Esophagus muscularis mucosa (tissue), 4 donors: ENCODE measurements at places on chromosomes 16 and 17. TPM values are rescaled to one million over a fixed set of nuclear protein-coding genes. Genes with fewer than 3 reads are reported as not detected.

KRTAP3-1 gene
- not detected for total RNA-seq

NLRC5 gene
- total RNA-seq: 16.2 TPM

C16orf46 gene
- not detected for total RNA-seq

KLHL10 gene
- total RNA-seq: 2.8 TPM

MYH3 gene
- total RNA-seq: 0.83 TPM

DNA sequence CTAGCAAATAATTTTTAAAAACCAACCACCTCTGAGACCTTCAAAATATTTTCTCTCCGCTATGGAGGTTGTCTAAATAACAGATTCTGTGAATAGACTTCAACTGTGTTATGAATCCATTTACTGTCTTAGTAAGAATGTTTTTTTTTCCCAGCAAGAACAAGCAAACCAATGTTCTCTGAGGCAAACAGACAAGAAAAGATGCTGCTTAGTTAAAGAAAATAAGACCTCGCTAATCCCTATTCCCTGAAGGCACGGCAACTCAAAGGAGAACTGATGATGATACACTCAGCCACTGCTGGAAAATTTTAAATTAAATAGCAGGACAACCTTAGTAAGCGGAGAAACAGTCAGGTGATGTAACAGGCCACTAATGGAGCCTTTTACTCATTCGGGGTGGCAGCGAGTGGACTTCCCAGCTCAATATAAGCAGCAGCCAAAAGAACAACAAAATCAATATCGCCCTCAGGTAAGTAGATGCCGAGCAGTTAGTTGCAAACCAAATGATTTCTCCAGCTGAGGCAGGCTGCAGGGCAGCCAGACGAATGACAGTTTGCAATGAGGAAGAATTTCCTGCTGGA, 81.8 kb downstream of the CPPED1 start:
- no peak overlapping the region for H3K4me3 ChIP-seq
- H3K27ac ChIP-seq: no peak overlapping the region
- no peaks in the 10 kb centered on the region for H3K4me1 ChIP-seq
- H3K36me3 ChIP-seq: no peaks in the 10 kb centered on the region
- H3K27me3 ChIP-seq: no peaks in the 10 kb centered on the region

GRCh38 chr16:66961914-66962313, 848 bp downstream of the CES3 start:
- H3K4me3 ChIP-seq: no peak overlapping the region
- H3K36me3 ChIP-seq: no peaks in the 10 kb centered on the region
- H3K27ac ChIP-seq: no peak overlapping the region
- DNase-seq: no peak
- H3K4me1 ChIP-seq: no peaks in the 10 kb centered on the region

GRCh38 chr17:55757659-55758058, 6.8 kb downstream of the PCTP start:
- no peak overlapping the region for H3K4me3 ChIP-seq
- peaks cover 25% of the 10 kb centered on the region for H3K4me1 ChIP-seq
- no peaks in the 10 kb centered on the region for H3K27me3 ChIP-seq
- H3K36me3 ChIP-seq: peaks cover 7% of the 10 kb centered on the region

DNA sequence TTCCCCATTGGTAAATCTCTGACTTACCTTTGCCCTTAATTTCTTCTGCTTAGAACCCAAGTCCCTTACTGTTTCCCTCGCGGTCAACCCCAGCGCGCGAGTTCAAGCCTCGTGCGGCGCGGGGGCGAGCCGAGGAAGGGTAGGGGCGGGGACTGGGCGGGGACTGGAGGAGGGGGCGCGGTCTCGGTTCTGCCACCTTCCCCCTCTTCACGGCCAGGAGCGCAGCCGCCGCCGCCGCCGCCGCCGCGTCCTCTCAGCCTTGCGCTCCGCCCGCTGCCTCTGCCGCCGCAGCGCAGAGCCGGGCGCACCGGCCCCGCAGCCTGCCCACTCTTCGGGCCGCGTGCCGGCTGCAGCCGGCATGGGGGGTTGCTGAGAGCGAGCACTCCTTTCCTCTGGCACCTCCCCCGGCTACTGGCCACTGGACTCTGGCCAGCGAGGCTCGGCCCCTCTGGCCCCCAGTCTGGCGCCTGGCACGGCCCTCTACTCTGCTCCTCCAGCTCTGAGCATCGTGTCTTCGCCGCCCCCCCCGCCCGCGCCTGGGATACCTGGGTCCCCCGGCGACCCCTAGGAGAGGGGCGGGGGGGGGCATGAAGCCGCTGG, at the start of gene RAPGEFL1:
Gene RAPGEFL1 (plus strand): TSS at position 196 of the 600 bp plus-strand sequence. CDS start 392 bp downstream, at position 588.
- peak; percentile 94 for DNase-seq
- H3K27ac ChIP-seq: peak within 1 kb of the TSS; percentile 40
- no peaks in the 10 kb centered on the region for H3K27me3 ChIP-seq
- H3K4me3 ChIP-seq: peak within 1 kb of the TSS; percentile 62
- peaks cover 25% of the 10 kb centered on the region for H3K4me1 ChIP-seq

DNA sequence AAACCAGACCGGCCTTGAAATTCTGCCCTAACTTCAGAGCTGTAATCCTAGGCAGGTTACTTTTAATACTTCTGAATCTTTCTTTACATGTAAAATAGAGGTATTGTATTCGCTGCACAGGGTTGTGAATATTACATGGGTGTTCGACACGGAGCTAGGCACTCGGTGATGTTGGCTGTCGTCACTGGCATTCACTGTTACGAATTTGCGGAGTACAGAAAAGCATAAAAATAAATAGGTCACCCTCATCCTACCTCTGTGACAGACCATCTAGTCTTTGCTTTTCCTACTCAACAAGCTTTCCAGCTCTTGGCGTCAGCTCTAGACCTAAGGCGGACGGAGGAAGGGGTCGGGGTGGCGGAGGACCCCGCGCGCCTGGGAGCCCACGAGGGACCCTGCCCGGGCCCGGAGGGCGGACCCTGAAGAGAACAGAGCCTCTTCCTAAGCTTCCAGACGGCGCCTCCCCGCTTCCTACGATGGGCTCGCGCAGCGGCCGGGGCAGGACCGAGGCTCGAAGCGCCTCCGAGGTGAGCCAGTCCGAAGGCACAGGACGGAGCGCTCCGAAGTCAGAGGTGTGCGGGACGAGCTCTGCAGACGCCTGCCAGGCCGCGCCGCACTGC, 879 bp upstream of the SPG7 start:
- peak overlapping the region; percentile 88 for H3K4me3 ChIP-seq
- no peak for DNase-seq
- H3K4me1 ChIP-seq: peaks cover 46% of the 10 kb centered on the region
- H3K27ac ChIP-seq: peak overlapping the region; percentile 90

- DNase-seq: no peak
- no peak overlapping the region for H3K4me3 ChIP-seq
- peaks cover 32% of the 10 kb centered on the region for H3K36me3 ChIP-seq
- peaks cover 8% of the 10 kb centered on the region for H3K4me1 ChIP-seq
- no peak overlapping the region for H3K27ac ChIP-seq
Observed at GRCh38 chr17:46024590-46024989, 25.5 kb downstream of the STH start.

GRCh38 chr17:81927653-81928543, at the start of gene MAFG:
TSS of gene MAFG (minus strand) at chr17:81927735. CDS start at chr17:81923185, 4,550 bp downstream.
- DNase-seq: peak; percentile 97
- H3K27me3 ChIP-seq: no peaks in the 10 kb centered on the region
- peaks cover 2% of the 10 kb centered on the region for H3K36me3 ChIP-seq
- H3K4me1 ChIP-seq: peaks cover 51% of the 10 kb centered on the region
- H3K4me3 ChIP-seq: peak within 1 kb of the TSS; percentile 80

- no peaks in the 10 kb centered on the region for H3K27me3 ChIP-seq
- H3K36me3 ChIP-seq: peaks cover 28% of the 10 kb centered on the region
- peak overlapping the region; percentile 54 for H3K27ac ChIP-seq
Observed at GRCh38 chr17:60468371-60468770, 46.1 kb downstream of the CHCT1 start.

GRCh38 chr16:30349675-30350074, 5.4 kb downstream of the CD2BP2 start:
- no peak overlapping the region for H3K27ac ChIP-seq
- peaks cover 37% of the 10 kb centered on the region for H3K4me1 ChIP-seq
- H3K27me3 ChIP-seq: no peaks in the 10 kb centered on the region
- H3K4me3 ChIP-seq: no peak overlapping the region
- H3K36me3 ChIP-seq: peaks cover 16% of the 10 kb centered on the region

GRCh38 chr16:13936596-13937081, 16.7 kb downstream of the ERCC4 start:
- peak overlapping the region; percentile 22 for H3K27ac ChIP-seq
- H3K27me3 ChIP-seq: no peaks in the 10 kb centered on the region

DNA sequence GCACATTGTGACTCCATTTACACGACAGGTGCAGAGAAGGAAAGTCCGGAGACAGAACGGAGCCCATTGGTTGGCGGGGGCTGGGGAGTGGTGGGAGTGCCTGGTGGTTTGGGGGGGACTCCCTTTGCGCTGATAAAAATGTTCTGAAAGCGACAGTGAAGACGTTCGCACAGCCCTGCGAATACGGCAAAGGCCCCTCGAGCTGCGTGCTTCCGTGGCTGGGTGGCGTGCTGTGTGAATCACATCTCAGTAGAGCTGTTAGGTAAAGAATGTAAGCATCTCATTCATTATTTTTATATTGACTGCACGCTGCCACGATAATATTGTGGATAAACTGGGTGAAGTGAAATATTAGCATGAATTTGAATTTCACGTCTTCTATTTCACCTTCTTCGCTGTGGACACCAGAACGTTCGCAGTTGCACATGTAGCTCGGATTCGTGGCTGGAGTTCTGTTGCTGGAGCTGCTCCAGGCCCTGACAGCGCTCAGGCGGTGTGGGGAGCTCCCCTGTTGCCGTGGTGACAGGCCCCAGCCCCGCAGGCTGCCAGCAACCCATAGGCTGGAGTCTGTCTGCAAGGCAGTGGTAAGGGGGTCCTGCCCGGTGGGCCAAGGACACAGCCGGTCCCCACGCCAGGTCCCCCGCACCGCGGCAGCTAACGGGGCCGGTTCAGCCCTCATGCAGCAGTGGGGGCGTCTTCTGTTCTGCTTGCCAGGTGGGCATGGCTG, 44.6 kb downstream of the SOX8 start:
- DNase-seq: no peak
- no peak overlapping the region for H3K27ac ChIP-seq
- no peaks in the 10 kb centered on the region for H3K36me3 ChIP-seq
